ENCODE measurements at places on chromosomes 2 and 18.

- no peak for DNase-seq
These were observed 5.2 kb downstream of the ANKRD53 start for GRCh38 chr2:70983506-70984227.

- no peak for DNase-seq
These were observed 101.4 kb downstream of the NFATC1 start for GRCh38 chr18:79496978-79497637.

DNA sequence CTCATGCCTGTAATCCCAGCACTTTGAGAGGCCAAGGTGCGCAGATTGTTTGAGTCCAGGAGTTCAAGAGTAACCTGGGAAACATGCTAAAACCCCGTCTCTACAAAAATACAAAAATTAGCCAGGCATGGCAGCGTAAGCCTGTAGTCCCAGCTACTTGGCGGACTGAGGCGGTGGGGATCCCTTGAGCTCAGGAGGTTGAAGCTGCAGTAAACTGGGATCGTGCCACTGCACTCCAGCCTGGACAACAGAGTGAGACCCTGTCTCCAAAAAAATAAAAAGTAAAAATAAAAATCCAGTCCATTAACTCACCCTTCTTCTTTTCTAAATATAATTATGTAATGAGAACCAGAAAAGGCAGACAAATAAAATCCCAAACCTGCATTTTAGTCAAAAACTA lies 8.2 kb downstream of the BAZ2B start:
- DNase-seq: no peak

GRCh38 chr18:63054901-63055584 lies 264.5 kb downstream of the BCL2 start:
- no peak for DNase-seq

DNA sequence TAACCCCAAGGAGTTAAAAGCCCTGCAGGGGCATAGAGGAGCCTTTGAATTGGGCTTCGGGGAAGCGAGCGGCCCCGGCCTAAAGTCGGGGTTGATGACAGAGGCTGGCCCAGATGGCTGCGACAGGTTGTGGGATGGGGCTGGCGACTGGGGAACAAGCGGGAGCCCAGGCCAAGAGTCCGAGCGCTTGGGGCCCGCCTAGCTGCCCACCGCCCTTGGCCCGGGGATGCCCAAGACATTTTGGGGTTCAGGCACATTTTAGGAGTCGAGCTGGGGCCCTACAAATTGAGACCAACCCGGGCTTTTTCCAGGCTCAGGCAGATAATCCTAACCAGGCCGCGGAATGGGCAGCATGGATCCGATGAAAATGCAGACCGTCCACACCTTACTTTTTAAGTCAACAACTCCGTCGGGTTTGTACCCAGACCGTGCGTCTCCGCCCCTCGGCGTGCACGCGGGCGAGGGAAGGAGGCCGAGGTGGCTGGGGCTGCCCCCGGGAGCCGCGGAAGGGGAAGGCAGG lies 507 bp downstream of the RTKN start:
- no peak for DNase-seq

DNA sequence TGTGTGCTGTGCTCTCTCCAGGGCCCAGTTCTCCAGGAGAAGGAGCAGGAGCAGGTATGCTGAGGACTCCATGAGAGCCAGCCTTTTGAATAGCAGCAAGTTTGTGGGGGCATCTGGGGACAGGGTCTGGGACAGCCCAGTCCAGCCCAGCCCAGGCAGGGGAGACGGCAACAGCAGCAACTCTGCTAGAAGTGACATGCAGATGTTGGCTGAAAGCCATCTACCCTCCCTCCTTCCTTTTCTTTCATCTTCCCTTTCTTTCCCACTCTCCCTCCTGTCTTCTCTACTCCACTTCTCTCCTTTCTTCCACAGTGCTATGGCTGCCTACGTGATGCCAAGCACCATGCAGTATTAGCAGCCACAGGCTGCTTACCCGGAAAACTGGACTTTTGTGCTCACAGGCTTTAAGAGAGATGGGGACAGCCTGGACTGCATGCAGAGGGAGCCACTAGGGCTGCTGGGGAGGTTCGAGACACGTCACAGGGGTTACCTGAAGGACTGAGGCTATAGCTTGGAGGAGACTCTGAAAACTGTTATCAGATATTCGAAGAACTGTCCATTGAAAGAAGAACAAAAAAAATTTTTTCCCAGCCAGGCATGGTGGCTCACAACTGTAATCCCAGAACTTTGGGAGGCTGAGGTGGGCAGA lies 23.8 kb upstream of the YWHAQ start:
- no peak for DNase-seq

- no peak for DNase-seq
These were observed 12.7 kb downstream of the ABI2 start for GRCh38 chr2:203340791-203341487.

DNA sequence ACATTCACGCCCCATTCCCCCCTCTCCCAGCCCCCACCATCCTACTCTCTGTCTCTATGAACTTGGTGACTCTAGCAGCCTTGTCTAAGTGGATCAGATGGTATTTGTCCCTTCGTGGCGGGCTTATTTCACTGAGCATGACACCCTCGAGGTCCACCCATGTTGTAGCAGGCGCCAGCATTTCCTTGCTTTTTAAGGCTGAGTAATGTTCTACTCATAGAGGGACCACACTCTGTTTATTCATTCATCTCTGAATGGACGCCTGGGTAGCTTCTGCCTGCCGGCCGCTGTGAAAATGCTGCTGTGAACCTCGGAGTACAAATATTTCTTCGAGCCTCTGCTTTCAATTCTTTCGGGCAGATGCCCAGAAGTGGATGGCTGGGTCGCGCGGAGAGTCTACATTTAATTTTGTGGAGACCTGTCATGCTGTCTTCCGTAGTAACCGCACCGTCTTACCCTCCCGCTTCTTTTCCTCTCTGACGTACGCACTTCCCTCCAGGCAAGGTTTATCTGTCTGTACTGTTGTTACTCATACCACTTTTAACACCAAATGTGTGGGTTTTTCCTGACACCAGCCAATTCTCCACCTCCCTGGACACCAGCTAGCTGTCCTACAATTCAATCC lies 5.6 kb downstream of the CROCC2 start:
- DNase-seq: no peak

- no peak for DNase-seq
These were observed 48.2 kb upstream of the KCNG2 start for GRCh38 chr18:79749251-79750191.

- DNase-seq: no peak
These were observed 44.3 kb upstream of the KCNG2 start for GRCh38 chr18:79753391-79753851.

- DNase-seq: peak; percentile 64
These were observed 18.8 kb downstream of the KLHL41 start for GRCh38 chr2:169528271-169528701.

DNA sequence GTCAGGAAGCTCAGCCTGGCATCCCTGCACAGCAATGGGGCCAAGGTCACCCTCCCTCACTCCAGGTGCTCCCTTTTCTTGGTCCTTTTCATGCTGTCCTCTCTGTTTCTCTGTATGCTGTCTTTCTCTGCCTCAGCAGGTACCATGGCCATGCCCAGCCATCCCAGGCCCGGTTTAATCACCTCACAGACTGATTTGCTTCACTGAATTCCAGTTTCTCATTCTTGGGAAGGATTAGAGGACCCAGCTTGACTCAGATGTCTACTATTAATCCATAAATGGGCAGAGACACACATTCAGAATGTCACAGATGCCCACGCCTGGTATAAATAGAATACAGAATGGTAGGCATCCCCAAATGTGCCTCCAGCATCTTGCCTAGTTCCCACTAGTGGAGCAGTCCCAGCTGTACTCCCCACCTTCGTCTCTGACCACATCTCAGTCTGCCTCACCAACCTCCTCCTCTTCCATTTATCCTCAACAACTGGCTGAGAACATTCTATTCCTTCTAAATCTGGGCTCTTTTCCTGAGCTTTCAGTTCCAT lies 14.2 kb upstream of the L3MBTL4 start:
- DNase-seq: no peak

- DNase-seq: no peak
These were observed 14.3 kb upstream of the ITPRID2 start for GRCh38 chr2:181877181-181877664.
